NCI-H1417 treated with DMSO at 0.1 percent for 48 hours (cell line): ENCODE measurements at places on chromosomes 5 and 9.

DNA sequence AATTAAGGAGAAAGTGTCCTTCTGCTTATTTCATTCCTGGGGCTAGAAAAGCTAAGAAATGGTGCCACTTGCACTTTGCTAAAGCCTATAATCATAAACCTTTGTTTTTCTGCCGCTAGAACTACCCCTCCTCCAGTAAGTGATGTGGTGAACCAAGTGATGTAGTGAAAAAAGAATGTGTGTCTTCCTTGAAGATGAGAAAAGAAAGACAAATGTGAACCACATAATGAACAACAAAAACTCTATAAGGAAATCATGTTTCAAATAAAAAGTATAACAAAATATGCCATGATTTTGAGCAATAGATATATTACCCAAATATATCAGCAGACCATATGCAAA is 179.0 kb upstream of the SGCD start:
- DNase-seq = no peak

GRCh38 chr5:73280821-73281746 is 108.1 kb downstream of the TMEM174 start:
- DNase-seq = peak; percentile 34

DNA sequence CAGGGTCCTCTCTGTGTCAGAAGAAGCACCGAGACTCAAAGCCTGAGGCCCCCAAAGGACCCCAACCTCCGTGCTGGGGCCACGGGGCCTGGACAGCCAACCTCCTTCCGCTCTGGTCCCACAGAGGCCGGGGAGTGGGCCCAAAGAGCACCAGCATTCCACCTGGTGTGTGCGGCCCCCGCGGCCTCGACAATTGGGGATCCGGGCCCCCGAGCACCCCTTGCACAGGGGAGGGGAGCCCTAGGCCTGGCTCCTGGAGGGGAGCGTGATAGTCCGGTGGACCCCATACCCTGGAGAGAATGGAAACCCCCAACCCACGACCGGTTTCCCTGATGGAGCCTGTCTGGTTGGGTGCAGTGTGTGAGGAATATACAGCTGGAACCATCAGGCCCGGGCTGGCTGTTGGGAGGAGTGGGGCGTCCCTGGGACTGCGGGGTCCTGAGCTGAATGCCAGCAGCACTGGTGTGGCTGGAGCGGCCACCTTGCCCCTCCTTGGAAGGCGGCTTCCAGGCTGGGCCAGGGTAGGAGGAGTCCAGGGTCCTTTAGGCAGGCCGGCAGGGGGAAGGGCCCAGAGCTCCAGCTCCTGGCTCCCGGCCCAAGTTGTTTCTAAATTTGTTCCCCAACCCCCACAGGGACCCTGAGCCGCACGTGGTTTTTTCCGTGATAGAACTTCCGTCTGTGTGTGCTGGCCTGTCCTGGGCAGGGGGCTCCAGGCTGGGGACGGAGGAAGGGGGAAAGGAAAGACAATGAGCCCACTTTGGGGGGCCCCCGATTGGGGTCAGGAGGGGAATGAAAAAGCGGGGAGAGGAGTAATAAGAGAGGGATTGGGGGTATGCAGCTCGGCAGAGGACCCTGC is 825 bp upstream of the TOR4A start:
- DNase-seq = no peak

DNA sequence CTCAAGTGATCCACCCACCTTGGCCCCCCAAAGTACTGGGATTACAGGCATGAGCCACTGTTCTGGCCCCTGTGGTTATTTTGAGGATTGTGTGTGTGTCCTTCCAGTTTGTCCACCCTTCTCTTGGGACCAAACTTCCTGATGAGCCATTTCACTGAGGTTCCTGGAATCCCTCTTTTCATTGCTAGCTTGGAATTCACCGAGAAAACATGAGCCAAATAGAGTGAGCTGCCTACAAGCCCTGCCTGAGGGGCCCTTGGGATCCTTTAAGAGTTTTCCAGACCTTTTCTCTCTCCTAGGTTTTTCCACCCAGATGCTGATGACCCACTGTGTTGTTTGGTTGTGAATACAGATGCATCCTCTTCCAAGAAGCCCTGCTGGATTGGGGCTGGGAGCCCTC is 13.2 kb upstream of the KIF12 start:
- no peak for DNase-seq

DNA sequence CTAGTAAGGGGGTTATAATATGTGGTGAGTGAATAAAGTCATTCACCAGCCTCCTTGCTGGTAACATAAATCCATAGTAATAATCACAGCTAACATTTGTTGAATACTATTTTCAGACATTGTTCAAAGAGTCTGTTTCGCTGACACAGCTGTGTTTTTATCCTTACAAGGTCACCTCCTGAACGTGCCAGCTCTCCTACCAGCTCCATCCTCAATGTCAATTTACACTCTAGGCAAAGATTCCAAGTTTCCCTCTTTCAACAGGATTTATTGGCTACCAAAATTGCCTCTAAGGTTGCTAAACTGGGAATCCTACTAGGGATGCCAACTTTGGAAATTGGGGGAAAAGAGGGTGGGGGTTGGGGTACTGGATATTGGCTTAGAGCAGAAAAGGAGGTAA is 30.7 kb upstream of the SMC5 start:
- DNase-seq = no peak
